Peyer's patch (tissue), 4 donors: ENCODE measurements at places on chromosomes 16 and 17. TPM values are rescaled to one million over a fixed set of nuclear protein-coding genes. Genes with fewer than 3 reads are reported as not detected.

CACNG3 gene
- not detected for total RNA-seq

RNF157 gene
- total RNA-seq, result 112 TPM

CEP131 gene
- 8.0 TPM for total RNA-seq

SLC6A4 gene
- 10.7 TPM for total RNA-seq

RRAD gene
- total RNA-seq, result 3.4 TPM
